ENCODE measurements at places on chromosomes 16 and 17. TPM values are rescaled to one million over a fixed set of nuclear protein-coding genes. Genes with fewer than 3 reads are reported as not detected.

- DNase-seq = no peak
Measured at GRCh38 chr17:79943347-79944241, 92.1 kb downstream of the TBC1D16 start.

DNA sequence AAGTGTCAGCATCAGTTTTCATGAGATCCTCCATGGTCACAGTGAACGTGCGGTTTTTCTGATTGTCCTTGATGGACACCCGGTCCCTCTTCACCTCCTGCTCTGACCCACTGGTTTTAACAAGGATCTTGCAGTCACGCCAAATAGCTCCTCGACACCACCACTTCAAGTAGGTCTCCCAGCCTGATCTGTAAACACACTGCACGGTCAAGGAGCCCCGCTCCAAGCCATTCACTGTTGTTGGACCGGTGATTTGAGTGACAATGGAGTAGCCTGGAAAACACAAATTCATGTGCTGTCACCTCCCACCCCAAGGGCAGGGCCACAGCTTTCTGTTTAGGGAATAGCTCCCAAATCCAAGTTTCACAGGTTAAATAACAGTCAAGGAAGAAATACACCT lies 8.2 kb downstream of the CD300LF start:
- DNase-seq = no peak

GRCh38 chr16:58013201-58013956 lies 12.2 kb downstream of the USB1 start:
- no peak for DNase-seq

The MYH13 gene
- not detected for total RNA-seq

The RNFT1 gene
- 23.9 TPM for total RNA-seq

- peak; percentile 71 for DNase-seq
Measured at GRCh38 chr16:9138731-9139501, 47.5 kb downstream of the HAPSTR1 start.

All from activated naive CD8-positive, alpha-beta T cell treated with anti-CD3 and anti-CD28 coated beads, Interleukin-2, amount 10 ng/mL, durations not matched to agents 7 days and 5 days (primary cell).